ENCODE measurements at places on chromosomes 6 and 20. TPM values are rescaled to one million over a fixed set of nuclear protein-coding genes. Genes with fewer than 3 reads are reported as not detected.

KCNK15 gene
- 4.8 TPM for total RNA-seq

MRAP2 gene
- total RNA-seq: 2.7 TPM

PHACTR3 gene
- not detected for total RNA-seq

ESR1 gene
- total RNA-seq: 1.8 TPM
